ENCODE measurements at places on chromosomes 5 and 9.

DNA sequence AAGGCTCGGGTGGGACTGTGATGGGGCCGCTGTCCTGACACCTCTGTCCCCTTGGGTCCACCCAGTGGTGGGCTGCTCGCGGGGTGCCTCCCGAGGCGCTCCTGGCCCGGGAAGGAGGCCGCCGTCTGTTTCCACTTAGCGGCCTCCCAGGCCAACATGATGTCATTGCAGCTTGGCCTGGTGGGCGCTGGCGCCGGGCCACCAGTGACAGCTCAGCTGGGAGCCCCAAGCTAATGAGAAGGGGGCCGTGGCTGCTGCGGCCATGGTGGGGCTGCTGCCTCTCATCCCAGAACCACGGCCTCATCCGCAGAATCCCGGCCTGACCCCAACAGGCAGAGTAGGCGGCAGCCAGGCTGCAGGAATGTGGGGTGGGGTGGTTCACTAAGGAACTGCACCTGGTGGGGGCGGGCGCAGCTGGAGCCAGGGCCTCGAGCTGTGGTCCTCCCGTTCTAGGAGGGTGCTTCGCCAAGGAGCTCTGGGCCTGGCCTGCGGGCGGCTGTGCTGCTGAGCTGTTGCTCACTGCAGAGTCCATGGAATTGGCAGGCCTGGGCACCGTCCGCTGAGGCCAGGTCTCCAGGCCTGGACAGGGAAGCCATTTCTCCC, 123.5 kb upstream of the COL5A1 start:
- DNase-seq = no peak

DNA sequence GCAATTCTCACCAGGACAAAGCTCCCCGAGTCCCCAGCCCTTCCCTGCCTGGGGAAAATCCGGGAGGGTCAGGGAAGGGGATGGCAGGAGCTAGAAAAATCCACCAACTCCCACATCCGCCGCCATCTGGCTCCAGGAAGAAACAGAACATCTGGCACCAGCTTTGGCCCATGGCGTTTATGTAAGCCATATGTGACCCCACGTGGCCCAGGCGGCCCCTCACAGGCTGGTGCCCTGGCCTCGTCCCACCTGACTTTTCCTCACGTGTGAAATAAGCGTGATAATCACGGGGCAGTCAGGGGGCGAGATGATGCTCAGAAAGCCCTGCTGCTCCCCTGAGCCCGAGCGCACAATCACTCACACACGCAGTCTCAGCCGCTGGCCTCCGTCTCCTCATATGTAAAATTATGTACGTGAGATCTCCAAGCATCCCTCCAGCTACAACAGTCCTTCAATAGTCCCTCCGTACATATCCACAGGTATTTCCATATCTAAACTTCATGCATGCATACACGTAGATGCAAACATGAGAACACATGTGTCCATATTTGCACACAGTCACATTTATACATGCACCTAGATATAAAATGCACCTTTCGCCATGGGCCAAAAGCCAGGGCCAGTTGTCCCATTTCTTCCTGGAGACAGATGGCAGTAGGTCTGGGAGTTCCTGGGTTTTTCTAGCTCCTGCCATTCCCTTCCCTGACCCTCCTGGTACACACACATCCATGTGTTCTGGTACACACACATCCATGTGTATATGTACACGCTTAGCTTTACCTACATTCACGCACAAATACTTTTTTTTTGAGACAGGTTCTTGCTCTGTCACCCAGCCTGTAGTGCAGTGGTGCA, 28.9 kb downstream of the PLPP7 start:
- no peak for DNase-seq

DNA sequence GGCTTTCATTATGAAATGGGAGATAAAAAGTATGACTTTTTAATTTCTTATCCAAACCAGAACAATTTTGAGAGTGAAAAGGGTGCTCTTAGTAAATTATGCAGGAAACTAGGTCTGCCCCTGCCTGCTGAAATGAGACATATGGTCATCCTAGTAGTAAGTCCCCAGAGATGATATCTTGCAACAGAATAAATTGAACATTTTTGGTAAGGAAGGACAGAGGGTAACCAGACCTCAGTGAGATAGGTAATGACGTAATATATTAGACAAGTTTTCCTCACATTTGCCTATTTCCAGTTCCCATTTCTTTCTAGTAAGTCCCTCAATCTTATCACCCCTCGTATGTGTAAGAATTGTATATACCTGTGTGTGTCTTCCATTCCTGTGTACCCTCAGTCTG, 91.8 kb downstream of the EQTN start:
- no peak for DNase-seq

DNA sequence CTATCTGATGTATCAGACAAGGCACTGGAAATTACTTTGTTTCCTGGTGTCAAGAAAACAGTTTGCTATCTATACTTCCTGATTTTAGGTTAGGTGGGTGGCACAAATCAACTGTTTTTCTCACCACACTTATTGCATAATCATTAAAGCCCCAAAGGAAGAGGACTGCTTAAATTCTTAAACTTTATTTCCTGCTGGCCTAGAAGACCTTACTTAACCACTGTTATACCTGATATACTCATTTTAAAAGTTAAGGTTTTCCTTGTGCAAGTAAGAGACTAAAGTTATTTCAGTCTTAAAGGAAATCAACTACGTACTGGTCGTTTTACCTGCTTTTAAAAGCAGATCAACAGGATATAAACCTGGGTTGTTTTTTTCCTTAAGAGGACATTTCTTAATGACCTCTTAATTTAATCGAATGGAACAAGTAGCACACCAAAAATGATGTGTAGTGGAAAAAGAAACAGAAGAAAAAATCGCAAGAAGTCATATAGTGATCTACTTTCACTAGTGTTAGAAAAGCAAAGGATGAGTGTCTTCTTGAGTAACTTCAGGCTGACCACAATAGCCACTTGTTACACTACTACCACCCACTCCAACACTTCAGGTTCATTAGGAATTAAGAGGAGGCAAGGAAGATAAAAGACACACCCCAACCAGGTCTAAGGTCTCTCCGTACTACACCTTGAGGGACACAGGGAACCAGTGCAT, 974 bp downstream of the CLINT1 start:
- no peak for DNase-seq

DNA sequence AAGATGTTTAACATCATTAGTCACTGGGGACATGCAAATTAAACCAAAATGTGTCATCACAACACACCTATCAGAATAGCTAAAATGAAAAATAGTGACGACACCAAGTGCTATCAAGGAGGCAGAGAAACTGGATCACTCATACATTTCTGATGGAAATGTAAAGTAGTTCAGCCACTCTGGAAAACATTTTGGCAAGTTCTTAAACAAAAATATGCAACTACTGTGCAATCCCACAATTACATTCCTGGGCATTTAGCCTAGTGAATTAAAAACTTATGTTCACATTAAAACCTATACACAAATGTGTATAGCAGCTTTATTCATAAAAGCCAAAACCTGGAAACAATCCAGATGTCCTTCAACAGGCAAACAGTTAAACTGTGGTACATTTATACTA, 53.1 kb downstream of the SVEP1 start:
- peak; percentile 75 for DNase-seq
